ENCODE measurements at places on chromosomes 4 and X.

GRCh38 chr4:173707658-173708419 lies 177.8 kb upstream of the HAND2 start:
- no peak for DNase-seq

DNA sequence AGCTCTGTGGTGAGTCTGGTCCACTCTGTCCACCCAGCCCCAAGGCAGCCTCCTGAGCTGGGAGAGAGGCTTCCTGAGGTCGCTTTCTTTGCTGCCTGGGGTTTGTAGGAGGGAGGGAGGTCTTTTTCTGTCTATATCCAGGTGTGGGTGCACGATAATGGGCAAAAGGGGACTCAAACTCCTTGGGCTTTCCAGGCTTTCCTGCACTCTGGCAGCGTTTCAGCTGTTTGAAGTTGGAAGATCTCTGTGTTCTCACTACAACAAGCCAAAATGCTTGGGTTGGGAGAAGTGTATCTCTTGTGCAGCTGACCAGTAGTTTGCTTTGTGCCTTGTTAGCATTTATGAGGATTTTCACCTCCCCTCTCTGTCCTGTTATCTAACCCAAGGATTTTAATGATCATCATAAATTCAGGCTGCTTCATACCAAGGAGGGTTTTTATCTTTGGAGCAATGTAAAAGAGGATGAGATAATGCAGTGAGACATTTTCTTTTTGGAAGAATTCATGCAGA lies 126.3 kb downstream of the REPS2 start:
- DNase-seq = no peak

DNA sequence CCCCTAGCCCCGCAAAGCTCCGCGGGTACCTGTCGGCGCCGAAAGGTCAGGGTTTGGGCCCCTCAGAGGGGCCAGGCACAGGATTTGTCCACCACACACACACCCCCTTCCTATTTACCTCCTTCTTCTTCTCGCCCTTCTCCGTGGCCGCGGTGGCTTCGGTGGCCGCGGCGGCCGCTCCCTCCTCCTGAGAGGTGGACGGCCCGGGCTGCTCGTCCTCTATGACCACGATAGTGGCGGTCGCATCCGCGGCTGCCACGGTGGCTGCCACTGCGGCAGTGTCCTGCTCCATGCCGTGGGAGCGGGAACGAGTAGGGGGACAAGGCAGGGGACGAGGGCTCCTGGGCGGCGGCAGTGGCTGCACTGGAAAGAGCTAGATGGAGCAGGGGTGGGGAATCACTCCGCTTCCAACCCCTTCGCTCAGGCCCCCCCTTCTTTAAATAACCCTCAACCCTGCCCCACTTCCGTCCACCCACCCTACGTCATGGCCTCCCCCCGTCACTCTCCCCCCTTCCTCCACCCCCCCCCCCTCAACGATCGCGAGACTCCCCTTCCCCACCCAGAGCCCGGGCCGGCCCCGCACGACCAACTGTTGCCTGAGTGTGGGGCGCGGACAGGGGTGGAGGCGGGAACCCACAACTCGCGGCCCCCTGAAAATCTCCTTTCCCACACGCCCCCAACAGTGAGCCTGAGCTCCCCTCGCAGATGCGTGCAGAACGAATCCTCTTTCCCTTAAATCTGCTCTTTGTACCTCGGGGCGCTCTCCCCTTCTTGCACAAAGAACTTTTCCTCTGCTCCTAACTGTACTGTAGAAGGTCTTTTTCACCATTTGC lies at the start of gene SMARCA1:
Gene SMARCA1 (minus strand): TSS at position 412 of the 833 bp plus-strand sequence. CDS start 120 bp downstream, at position 292.
- peak; percentile 32 for DNase-seq

GRCh38 chr4:11869191-11869870 lies 440.6 kb upstream of the HS3ST1 start:
- no peak for DNase-seq

DNA sequence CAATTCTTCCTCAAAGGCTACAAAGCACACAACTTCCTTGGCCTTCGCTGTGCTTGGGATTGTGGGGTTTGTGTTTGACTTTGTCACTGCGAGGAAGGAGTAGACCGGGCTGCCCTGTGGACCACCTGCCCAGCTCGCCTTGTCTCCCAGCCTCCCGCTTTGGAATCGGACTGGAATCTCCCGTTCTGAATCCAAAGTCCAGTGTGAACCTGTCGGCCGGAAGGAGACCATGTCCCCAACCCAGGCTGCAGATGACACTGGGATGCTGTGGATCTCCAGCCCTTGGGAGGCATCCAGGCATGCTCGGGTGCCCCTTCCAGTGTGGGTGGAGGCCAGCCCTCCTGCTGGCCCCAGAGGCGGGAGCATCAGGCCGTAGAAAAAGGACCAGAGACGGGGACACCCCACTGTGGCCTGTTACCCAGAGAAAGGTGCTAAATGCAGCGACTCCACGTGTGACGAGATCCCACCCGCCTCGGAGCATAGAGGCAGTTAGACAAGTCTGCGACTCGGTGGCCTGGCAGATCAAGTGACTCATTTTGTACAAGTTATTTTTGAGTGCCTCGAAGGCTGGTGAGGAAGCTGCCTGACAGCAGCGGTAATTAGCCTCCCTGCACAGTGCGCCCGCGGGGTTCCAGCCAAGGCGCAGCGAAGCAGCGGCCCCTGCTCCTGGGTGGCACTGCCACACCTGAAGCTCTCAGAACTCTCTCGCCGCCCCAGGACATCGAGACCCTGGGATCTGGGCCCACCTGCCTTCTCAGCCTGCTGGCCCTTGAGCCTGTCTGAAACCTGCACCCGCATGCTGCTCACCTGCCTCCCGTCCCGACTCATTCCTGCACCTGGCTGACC lies 57.5 kb downstream of the ADRA2C start:
- no peak for DNase-seq

- no peak for DNase-seq
Measured at GRCh38 chrX:155262970-155263754, 1.1 kb downstream of the RAB39B start.

DNA sequence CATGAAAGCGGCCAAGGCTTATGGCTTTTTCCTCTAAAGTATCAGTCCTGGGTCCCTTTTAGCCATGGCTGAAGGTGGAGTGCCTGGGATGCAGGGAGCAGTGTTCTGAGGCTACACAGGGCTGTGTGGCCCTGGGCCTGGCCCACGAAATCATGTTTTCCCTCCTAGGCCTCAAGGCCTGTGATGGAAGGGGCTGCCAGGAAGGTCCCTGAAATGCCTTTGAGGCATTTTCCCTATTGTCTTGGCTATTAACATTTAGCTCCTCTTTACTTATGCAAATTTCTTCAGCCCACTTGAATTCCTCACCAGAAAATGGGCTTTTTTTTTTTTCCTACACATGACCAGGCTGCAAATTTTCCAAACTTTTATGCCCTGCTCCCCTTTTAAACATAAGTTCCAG lies 657.0 kb downstream of the DACH2 start:
- DNase-seq = no peak

GRCh38 chrX:68721991-68722860 lies 74.8 kb downstream of the STARD8 start:
- no peak for DNase-seq

DNA sequence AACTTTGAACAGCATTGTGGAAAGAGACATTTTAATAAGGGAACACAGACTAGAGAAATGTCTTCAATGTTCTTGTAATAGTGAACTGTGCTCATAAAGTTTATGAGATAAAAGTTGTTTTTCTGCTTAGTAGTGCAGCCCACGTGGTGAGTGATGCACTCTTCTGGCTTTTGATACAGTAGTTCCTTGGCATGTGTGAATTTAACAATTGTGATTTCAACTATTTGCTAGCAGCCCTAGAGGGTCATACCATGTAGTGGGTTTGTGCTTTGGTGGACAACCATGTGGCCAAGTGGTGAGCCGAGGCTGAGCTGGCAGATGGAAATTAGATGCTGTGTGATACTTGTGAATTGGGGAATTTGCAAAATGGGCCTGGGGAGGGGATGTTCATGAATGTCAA lies 116.2 kb upstream of the SLC4A4 start:
- no peak for DNase-seq

GRCh38 chr4:122776916-122777315 lies 44.4 kb downstream of the BBS12 start:
- DNase-seq = no peak

DNA sequence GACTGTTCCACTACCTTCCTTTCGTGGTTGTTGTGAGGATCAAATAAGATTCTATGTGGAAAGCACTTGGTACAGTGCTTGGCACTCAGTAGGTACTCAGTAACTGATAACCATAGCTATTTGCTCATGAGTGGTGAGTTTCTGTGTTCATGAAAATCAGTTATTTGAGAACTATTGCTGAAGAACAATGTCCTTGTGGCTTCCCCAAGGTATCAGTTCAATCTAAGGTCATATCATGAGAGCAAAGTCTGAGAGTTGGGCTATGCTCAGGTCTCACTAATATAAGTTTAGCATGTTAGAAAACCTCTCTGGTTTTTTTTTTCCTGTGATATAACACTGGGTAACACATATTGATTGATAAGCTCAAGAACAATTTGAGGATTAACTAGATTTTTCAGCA lies 147.8 kb downstream of the GRIA3 start:
- DNase-seq = no peak

DNA sequence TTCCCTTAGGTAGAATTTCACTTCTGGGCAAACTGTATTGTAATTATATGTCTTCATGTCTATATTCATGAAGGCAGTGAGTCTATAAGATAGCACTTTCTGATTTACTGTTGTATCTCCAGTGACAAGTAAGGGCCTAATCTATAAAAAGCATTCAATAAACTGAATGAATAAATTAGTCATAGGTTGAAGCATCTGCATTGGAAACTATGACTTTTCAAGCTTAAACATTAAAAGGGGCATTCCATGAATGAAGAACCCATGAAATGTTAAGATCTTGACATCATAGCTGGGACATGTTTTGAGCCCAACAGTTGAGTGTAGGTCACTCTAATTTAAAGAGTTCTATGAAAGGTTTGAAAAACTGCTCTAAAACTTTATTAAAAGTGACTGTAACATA lies 159.3 kb upstream of the LCORL start:
- no peak for DNase-seq

GRCh38 chr4:51843309-51844152 lies 578 bp downstream of the DCUN1D4 start:
- peak; percentile 83 for DNase-seq

- no peak for DNase-seq
Measured at GRCh38 chr4:145736241-145736831, 56.4 kb downstream of the C4orf51 start.

DNA sequence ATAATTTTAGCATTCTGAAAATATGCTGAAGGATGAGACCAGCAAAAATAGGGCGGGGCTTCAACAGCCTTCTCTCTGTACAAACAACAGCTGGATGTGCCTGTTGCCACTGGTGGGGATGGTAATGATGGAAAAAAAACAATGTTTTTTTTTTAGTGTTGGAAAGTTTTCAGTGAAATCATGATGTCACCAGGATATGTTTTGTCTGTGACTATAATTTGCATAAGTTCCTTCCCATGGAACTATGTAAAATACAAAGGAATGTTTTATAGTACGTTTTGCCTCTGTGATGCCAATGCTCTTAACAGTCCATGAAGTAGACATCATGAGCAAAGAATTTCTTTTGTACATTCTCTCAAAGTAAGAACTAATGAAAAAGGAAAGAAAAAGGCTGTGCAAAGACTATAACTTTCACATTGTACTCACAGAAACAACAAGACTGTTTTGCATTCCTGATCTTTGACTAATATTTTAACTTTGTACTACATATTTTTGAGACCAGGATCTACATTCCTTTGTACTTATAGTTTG lies 589.7 kb downstream of the SPRY1 start:
- DNase-seq = no peak

DNA sequence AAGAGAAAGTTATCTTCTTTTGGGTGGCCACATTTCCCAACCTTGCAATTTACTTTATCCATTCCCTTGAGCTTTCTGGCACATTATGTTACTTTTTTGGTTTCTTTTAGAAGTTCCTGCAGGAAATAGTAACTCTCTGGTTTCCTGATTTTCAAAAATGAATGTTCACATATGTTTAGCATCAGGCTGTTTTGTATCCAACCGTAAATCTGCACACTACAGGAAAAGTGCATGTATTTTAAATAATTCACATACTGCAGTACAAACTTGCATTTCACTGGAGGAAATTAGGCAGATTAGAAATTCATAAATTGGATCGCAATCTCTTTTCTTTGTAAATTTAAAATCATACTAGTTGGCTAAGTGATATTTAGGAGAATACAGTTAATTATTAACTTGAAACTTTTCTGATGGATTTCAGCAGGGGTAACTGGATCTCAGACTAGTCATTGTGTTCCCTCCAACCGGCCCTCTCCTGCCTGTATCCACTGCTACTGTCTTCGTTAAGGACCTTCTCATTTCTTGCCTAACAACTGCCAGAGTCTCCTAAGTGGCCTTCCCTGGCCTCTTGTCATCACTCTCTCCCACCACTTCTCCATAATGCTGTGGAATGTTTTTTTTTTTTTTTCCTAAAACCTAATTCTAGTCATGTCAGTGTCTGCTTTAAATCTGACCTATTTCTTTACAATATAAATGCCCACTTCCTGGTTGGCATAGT lies 137.2 kb downstream of the UNC5C start:
- no peak for DNase-seq

DNA sequence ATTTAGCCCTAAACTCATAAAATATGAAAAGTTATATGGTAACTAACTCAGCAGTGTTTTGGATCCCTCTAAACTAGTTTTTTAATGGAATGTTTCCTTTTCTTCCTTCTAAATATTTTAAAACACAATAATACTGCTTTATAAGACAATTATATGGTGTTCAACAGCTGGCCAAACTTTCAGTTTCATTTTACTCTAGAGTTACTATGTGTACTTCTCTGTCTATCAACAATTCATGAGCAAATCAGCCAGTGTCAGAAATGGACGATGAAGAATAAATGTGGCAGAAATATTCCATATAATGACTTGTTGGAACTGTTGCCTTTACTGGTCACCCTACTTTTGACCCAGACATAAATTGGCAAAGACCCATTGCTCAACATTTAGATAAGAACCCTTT lies 64.8 kb upstream of the CXXC4 start:
- DNase-seq = no peak

DNA sequence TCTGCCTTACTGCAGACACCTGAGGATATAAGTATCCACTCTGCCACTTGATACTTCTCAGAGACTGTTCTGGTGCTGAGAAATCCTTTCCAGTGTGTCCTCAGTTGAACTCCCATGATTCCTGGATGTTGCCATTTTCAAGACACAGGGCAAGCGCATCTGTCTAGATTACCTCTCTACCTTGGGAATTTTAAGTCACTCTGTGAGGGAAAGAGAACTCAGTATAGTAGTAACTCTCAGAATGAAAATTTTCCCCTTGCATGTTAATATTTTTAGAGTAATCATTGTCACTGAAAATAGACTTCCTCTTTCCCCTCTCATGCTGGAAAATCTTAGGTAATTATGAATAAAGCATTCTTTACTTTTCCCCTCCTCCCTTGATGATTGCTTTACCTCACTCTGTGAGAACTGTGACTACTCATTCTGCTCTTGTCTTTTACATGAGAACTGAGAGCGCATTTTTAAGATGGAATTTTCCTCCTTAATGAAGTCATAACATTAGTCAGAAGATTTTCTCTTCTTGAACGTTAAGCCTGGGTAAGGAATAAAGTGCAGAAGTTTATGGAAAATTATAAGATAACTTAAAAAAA lies 45.0 kb downstream of the TET2 start:
- DNase-seq = no peak

DNA sequence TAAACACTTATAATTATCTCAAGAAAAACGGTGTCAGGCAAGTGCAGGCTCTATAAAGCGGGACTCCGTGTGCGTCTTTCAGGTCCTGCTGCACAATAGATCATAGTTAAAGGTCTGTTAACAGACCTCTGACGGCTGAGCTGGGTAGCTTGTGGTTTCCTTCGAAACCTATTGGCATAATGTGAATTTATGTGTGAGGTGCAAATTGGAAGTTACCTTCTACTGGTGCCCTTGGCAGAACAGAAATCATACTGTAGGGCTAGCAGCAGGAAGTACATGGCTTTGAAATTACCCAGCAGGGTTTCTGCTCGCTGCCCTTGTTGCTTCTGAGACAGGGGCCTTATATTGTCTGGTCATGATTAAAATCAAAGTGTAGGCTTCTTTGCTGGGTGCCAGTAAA lies 216.4 kb upstream of the HAND2 start:
- no peak for DNase-seq
